ENCODE measurements at places on chromosomes 6 and 20.
A peak's percentile ranks its signal among the peaks of the same experiment; 100 is the strongest.

- peak; percentile 10 for DNase-seq
These were observed 100.8 kb downstream of the MOXD1 start for GRCh38 chr6:132300323-132300949.

- DNase-seq = no peak
These were observed 45.6 kb upstream of the SLC9A8 start for GRCh38 chr20:49766979-49767521.

DNA sequence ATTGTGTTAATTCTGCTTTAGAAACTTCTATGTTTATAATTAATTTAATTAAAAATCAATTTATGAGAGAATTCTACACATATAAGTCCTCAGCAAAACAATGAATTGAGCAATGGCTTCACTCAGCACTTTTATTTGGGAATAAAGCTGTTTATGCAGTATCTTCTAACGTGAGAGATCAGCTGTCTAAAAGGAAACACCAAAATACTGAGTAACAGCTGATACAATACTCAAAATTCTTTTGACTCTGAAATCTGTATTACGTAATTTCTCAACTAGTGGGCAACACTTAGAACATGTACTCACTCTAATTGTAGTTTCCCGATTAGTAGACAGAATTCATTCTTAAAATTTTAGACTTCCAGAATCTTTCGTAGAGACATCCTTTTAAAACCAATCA, 49.8 kb downstream of the MAP3K7 start:
- DNase-seq = no peak

GRCh38 chr20:62537649-62538292, 62.0 kb upstream of the GATA5 start:
- no peak for DNase-seq

DNA sequence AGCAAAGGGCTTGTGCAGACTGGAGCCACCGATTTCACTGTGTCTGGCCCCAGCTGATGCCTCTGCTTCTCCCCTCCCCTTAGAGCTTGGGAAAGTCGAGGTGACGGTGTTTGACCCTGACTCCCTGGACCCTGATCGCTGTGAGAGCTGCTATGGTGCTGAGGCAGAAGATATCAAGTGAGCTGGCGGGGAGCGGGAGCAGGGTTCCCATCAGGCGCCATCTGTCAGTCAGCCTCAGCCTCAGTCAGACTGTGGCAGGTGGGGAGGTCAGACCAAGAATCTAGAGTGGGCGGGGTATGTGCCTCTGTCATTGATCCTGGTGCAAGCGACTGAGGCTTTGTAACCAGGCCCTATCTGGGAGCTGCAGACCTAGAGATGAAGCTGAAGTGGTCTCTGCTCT, 5.5 kb downstream of the ERGIC3 start:
- DNase-seq = no peak

- DNase-seq = no peak
These were observed 70.0 kb upstream of the CD2AP start for GRCh38 chr6:47407300-47408281.

DNA sequence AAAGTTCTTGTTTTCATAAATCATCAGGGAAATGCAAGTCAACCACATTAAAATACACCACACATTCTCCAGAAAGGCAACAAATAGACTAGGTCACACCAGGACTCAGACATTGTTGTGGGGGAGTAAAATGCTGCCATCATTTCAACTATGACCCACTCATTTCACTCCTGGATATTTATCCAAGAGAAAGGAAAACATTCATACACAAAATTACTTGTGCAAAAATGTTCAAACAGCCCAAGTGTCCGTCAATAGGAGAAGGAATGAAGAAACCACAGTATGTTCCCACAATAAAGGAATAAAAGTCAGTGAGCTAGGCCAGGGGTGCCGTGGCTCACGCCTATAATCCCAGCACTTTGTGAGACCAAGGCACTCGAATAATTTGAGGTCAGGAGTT, 81.5 kb upstream of the QKI start:
- no peak for DNase-seq

GRCh38 chr6:45951321-45952167, 64.1 kb downstream of the CLIC5 start:
- no peak for DNase-seq

DNA sequence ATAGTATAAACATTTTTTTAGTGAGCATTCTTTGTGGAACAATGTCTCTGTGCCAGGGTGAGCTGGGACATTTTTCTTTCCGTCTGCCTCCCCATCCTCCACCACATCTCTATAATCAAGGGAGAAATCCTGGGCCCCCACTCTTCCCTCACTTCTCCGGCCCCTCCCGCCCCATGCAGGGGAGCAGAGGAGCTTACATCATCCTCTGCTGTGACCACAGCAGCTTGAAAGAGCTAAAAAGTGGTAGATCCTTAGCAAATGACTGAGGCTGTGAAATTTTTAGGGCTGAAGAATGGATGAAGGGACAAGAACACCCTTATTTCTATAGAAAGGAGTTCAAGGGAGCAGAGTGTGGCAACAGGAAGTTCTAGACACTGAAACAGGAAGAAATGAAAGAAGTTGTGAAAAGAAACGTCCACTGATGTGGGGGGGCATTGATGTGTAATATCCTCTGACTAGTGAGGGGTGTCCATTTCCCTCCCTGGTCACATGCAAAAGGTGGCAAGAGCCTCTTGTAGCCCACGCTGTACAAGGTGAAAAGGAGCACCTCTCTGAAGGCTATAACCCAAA, 380.3 kb upstream of the JARID2 start:
- peak; percentile 22 for DNase-seq

DNA sequence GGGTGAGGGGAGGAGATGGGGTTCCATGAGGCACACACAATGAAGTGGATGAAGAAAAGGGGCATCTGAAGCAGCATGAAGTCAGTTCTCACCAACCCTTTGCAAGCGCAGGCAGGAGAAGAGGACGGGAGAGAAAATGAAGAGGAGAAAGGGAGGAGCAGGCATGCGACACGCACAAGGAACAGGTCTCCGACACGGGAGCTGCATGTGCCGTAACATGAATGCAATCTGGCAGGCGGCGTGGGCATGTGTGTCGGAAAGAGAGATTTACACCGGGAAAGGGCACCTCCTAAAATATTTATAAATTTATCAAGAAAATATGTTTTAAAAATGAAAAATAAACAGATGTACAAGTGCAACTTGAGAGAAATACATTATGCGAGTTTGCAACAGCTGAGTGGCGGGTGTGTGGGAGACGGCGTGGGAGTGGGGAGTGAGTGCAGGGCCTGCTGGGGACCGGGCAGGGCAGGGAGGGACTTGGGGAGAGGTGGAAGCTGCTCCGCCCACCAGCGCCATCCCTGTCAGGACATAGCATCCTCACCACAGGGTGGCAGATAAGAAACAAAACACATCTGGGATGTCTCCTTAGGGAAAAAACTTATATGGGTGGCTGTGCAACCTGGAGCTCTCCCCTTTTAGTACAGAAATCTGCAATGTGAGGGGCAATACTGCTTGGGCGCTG, 40.6 kb downstream of the GJA10 start:
- DNase-seq = no peak

GRCh38 chr20:17568972-17569521, 828 bp upstream of the DSTN start:
- no peak for DNase-seq

DNA sequence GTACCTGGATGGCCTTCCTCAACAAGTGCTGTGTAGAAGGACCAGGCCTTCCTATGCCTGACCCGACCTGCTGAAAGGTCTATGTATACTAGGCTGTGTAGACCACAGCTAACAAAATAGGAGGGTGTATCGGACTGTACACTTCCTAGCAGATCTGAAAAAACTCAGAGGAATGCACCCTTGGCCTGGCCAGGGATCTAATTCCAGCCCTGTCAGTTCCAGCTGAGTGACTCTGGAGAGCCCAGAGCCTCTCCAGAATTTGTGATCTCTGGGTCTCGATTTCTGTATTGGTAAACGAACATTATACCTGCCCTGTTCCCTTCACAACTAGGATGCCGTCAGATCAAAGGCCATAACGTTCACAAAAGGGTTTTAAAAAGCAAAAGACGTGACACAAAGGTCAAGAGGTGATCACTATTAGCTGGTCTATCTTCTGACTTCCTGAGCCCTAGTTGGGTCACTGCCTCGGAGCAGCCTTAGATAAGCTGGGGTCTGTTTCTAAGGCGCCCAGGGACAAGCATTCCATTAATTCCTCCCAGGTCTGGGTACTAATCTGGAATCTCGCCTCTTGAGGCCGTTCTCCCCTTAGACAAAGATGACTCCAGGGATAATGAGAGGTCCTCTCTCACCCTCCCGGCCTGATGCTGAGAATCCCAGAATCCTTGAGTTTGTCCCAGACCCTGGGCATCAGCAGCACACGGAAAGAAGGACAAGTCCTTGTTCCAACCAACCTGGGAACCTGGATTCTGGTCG, 13.9 kb downstream of the MTCH1 start:
- DNase-seq = no peak

DNA sequence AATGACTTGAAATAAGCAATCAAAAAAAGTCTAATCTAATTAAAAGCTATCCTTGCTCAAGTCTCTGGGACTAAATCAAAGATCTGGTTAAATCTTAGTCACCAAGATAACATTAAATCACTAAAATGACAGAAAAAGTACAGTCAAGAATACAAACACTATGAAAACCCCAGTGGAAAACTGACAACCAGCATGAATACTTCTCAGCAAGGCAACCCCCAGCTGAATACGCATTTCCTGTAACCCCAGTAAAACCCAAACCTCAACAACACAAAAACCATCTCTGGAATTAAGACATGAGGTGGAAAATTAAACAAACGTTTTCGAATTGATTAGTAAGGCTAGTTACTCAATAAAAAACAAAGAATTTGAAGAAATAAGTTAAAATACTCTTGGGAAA, 23.7 kb upstream of the ZC3H12D start:
- peak; percentile 86 for DNase-seq

DNA sequence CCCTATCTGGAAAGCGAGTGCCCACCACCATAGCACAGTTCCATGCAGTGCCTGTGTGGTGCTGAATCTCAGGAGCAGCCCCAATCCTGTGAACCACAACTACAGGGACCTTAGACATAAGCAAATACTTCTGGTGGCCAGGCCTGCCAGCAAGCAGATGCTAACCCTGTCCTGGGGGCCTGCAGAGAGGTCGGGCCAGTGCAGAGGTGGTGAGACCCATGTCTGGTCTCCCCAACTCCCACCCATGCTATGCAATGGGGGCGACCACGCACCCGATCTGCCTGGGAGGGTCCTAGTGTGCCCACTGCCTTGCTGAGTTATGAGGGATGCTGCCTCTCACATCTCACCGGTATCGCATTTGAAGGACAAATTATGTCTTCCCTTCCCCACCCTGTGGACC, 151.6 kb upstream of the ZNF337 start:
- no peak for DNase-seq

GRCh38 chr6:170270984-170271593, 19.8 kb downstream of the DLL1 start:
- DNase-seq = no peak

GRCh38 chr20:18815194-18815942, 1.8 kb downstream of the SCP2D1 start:
- no peak for DNase-seq

GRCh38 chr6:49506569-49507111, 6.9 kb downstream of the GLYATL3 start:
- no peak for DNase-seq

DNA sequence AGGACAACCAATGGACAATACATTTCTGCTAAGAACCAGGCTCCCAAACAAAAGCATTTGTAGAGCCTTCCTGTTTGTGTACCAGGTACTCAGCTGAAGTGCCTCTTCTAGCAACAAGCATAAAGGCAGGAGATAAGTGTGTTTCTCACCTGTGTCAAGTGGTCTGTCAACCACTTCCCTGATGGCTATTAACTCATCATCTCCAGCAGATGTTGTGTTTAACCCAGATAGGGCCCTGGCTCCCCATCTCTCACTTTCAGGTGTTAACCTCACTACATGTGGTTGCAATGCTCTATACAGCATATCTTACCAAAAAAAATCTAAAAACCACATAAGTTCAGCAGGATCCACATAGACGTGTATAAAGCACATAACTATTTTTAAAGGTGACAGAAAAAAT, 9.6 kb upstream of the IL17A start:
- DNase-seq = peak; percentile 24

DNA sequence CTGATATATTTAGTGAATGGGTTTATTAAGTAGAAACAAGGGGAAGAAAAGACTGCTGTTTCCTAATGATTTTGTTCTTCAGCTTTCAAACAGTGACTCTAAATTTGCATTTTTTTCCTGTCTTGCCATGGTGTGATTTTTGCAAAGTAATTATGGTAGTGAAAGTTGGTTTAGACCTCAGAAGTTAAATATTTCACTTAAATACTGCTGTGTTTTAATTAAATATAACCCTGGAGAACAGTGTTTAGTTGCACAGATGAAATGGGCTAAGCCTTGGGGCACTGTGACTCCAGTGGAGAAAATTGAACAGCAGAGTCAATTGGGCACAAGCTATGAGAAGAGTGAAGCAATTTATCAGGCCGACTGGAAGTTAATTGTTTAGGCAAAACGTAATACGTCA, 111.1 kb upstream of the MCHR2 start:
- DNase-seq = no peak

DNA sequence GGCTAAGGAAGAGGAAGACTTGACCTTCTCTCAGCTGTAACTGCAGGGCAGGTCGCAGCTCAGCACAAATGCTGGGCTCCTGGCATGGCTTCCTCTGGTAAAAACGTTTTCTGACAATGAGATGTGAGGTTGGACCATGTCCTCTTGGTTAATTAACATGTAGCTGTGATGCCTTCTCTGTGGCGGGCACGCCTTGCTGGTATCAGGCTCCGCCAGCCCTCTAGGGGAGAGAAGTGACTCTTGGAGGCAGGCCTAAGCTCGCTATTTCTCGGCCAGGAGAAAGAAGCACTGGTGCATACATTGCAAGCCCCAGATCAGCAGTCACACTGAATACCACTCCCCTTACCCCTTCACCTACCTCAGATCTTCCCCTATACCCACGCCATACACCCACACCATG, 65.0 kb downstream of the QRSL1 start:
- no peak for DNase-seq

DNA sequence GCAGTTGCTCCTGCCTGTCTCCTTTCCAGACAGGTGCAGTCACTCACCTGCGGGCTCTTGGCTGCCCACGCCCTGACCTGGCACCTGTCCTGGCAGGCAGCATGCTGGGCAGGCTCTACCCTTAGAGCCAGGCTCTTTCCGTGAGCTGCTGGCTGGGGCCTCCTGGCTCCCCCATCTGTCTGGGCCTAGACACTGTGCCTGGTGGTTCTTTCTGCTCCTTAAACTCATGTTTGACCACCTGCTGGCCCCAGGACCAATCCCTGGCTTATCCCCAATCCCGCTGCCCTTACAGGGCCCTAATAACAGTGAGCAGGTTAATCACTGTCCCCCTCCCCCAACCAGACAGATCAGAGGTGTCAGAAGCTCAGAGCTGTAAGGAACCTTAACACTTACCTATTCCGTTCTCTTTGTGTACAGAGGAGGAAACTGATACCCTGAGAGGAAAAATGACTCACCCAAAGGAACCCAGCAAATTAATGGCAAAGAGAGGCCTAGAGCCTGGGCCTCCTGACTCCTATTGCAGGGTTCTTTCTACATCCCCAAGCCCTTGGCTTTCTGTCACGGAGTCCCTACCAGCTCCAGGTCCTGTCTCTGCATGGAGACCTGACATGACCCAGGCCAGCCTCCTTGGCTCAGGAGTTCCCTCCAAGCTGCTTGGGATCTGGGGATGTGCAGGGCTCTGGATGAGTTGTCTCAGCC, 54.7 kb downstream of the RAB44 start:
- peak; percentile 19 for DNase-seq

- DNase-seq = no peak
These were observed 54.6 kb downstream of the QRSL1 start for GRCh38 chr6:106684011-106684410.

GRCh38 chr20:35042268-35042667, 50.3 kb downstream of the TRPC4AP start:
- no peak for DNase-seq

GRCh38 chr6:131295081-131295480, 159.8 kb downstream of the AKAP7 start:
- DNase-seq = no peak
